Bronchial epithelial cell (primary cell): ENCODE measurements at places on chromosomes 2 and 18. TPM values are rescaled to one million over a fixed set of nuclear protein-coding genes. Genes with fewer than 3 reads are reported as not detected.

The PROKR1 gene
- total RNA-seq = not detected in 2 replicates

The GPAT2 gene
- total RNA-seq = 0.26 and 0.79 TPM in 2 replicates

The KIF5C gene
- total RNA-seq = not detected in 2 replicates

The TEKT4 gene
- total RNA-seq = not detected in 2 replicates

The DTNA gene
- total RNA-seq = 1.6 and 1.9 TPM in 2 replicates

The MYO5B gene
- 31.3 and 66.8 TPM in 2 replicates for total RNA-seq

The B4GALT6 gene
- 1.8 and 2.4 TPM in 2 replicates for total RNA-seq

The DRC1 gene
- total RNA-seq = 0.38 TPM in 1 of 2 replicates, not detected in the other

The POTEI gene
- total RNA-seq = not detected in 2 replicates

The HJURP gene
- total RNA-seq = under 0.01 and 0.13 TPM in 2 replicates

The LIPG gene
- total RNA-seq = 9.5 and 11.5 TPM in 2 replicates

The ZSWIM2 gene
- not detected in 2 replicates for total RNA-seq

DNA sequence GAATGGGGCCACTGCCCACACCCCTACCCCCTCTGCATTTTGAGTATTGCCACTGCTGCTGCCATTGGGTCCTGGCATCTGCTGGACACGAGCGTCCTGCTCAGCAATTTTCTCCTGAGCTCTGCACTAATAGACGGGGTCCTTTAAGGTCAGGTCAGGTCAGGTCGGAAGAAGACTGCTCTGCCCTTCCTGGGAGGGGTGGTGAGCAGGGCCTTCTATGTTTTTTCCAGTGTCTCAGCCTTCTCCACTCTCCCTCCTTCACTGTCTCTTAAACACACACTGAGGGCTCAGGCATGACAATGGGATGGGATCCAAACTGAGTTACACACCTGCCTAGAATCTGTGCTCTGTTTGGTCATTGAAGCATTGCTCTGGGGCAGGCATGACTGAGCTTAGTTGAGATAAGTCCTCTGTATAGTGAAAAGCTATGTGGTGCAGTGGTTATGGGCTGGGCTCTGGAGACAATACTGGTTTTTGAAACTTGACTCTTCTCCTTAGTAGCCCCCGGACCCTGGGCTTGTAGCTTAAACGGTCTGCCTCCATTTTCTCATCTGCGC, 10.6 kb downstream of the MYO1B start:
- DNase-seq = no peak

DNA sequence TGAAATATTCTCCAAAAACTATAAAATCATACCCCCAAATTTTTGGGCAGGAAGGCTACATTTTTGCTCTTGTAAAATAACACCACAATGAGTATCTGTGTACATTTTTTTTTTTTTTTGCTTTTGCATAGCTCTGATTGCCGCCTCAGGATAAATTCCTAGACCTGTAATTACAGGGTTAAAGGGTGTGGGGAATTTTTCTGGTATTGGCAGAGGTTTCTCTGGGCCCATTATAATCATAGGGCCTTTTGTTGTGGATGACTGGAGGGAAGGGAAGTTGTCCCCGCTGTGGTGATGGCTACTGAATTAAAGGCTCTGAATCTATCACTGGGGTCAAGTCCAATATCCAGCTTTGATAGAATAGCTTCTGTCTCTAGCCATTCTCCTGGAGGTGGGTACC, 26.6 kb downstream of the CCDC195 start:
- DNase-seq = no peak

GRCh38 chr2:10297959-10298531, 4.7 kb upstream of the HPCAL1 start:
- peak; percentile 89 for DNase-seq

DNA sequence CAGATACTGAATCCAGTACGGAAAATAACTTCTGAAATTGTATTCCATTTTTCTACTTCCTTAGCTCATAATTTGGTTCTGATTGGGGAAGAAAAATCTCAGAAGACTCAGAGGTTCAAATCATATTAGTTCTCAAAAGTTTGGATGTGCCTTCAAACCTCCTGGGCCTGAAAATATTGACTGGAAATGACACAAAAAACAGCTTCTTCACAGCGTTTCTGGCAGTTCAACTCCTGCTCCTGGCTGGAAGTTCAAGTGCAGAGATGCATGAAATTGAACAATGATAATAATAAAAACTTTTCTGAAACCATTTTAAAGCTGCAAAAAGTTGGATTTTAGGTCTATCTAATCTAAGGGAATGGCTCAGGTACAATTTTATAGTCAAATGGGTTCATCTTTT, 1459.9 kb upstream of the CELF4 start:
- DNase-seq = no peak

DNA sequence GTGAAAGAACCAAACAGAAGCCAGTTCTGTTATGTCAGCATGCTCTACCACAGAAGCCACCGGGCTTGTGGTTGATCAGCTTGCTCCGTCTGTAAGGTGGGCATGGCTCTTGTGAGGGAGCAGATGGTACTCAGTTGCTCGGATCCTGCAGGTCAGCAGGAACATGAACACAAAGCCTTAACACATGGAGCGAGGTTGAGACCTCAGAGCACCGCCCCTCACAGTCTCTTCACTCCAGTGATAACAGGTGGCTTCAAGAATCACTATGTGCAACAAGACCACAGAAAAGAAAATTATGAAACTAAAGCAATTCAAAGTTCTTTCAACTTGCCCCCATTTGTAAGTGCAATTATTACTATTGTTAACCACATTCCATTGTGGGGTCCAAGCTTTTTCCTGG, 72.1 kb downstream of the OSBPL6 start:
- no peak for DNase-seq

DNA sequence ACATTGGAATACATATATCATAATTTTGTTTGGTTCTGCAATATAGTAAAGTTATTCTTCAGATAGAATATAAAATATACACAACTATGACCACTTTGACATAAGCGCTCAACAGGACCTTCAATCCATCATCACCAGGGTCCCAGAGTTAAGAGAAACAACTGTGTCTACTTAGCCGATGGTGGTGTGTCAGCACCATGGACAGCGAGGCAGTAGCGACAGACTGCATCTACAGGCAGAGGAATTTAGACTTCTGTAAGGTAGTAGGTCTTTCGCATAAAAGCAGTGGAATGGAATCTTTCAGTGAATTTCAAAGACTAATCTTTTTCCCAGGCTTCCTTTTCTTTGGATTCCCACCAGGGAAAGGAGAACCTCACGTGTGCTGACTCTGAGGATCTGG, 20.5 kb upstream of the LRPPRC start:
- peak; percentile 42 for DNase-seq

GRCh38 chr2:70558195-70558808, 4.7 kb upstream of the TGFA start:
- no peak for DNase-seq

GRCh38 chr18:36314098-36314497, 16.6 kb downstream of the FHOD3 start:
- peak; percentile 59 for DNase-seq

- no peak for DNase-seq
These were observed 34.8 kb downstream of the COL5A2 start for GRCh38 chr2:189144700-189145211.

DNA sequence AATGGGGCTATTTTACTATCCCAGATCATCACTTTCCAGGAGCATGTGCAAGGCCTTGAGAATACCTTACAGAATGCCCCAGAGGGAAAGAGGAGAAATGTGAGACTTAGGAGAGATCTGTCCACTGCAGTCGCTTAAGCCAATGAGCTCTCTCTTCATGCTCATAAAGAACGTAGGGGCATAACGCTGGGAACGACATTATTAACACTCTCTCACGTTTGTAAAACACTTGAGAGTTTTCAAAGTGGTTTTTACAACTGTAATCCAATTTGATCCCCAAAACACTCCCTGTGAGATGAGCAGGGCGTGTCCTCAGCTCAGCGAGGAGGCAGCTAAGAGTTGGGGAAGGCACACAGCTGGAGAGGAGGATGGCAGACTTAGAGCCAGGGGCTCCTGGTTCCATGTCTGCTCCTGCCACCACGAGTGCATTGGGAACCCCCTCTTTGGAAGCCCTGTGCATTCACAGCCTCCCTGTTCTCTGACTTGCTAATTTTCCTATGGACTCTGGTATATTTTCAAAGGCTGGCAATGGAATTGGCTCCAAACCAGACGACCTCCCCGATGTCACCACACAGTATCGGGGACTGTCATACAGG, 97.4 kb downstream of the PLB1 start:
- DNase-seq = no peak

DNA sequence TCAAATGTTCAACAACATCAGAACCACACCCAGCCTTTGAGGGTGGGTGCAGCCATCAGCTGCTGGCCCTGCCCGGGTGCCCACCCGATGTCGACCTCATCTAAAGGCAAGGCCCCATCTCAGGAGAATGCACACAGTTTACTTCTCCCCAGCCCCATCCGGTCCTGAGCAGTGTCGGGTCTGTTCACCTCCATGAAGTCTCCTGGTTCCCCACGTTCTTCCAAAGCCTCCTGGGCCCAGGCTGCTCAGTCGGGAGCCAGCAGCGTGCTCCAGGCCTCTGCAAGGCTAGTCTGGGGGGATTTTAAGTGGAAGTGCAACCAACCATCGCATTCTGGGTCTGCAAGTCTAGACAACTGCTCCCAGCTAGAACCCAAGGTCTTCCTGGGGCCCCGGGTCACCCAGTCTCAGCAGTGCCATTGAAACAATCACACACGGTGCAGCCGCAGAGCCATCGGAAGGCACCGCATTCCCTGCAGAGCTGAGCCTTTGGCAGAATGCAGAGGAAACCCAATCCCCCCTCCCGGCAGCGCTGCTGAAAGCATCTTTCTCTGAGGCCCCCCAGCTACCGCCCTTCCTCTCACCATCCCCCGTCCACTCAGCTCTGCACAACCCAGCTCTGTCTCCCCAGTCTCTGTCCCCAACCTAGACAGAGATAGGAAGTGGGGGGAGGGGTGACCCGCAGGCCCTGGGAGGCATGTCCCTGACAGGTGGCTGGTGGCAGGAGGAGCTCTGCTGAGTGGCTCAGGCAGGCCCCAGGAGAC, 8.5 kb downstream of the ESPNL start:
- DNase-seq = no peak

- DNase-seq = peak; percentile 71
These were observed 160.4 kb upstream of the PID1 start for GRCh38 chr2:229431327-229431954.

- DNase-seq = peak; percentile 91
These were observed 1230.6 kb upstream of the CHAC2 start for GRCh38 chr2:52536929-52537460.

DNA sequence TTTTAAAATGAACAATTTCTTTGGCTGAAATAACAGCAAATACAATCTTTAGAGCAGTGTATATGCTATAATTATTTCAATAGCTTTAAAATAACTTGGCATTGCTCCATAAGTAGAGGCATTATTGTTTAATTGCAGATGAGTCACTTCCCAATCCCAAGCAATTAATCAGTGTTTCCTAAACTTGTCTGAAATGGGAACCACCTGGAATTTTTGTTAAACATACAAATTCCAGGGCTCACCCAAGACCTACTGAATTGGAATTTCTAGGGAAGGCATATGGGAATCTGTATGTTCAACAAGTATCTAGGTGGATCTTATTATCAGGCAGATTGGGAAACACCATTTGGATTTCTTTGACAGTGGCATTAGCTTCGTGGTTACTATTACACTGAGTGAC, 27.1 kb upstream of the FMNL2 start:
- peak; percentile 57 for DNase-seq

GRCh38 chr2:130850788-130851623, 14.3 kb downstream of the ARHGEF4 start:
- no peak for DNase-seq

DNA sequence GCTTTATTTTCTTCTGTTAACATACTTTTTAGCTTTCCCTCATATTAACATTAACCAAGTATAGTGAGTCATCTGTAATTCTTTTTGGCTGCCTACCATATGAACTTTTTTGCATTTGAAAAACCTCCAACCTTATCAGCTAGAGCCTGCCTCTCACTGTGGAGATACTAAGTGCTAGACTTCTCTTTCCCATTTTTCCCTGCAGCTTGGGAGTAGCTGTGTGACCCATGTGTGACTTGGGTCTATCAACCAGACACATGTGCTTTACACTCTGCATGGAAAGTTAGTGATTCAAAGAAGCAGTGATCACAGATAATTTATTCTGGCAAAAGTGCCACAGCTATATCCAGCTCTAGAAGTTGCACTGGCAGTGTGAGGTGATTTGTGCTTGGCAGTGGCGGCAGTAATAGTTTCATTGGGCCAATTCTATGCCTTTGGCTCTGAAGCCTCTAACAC, 36.3 kb downstream of the PREPL start:
- peak; percentile 14 for DNase-seq

DNA sequence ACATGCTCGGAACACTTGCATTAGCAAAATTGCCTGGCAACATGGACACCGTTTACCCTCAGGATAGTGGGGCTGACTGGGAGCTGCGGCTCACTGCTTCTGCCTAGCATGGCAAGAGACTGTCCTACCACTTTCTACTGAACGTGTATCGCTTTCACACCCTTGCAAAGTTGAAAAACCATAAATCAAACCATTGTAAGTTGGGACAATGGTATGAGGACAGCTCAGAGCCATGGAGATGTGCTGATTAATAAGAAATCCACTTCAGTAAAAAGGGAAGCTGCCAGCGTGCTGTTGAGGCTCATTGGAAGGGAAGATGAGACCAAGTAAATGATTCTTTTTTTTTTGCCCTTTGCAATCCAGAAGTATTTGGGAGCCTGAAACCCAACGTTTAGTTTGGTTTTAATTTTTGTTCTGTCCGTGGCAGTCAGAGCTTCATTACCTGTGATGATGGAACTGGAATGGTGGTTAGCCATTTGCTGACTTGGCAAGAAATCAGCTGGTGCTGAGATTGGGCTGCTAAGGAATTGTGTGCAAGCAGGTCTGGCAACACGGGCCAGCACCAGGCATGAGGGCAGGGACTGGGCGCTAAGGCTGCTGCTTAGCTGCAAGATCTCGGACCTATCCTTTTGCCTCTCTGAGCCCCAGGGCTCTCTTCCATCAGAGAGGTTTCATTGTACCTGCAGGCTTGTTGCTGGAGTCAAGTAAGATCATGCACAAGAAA, 75.5 kb upstream of the HS6ST1 start:
- DNase-seq = no peak

DNA sequence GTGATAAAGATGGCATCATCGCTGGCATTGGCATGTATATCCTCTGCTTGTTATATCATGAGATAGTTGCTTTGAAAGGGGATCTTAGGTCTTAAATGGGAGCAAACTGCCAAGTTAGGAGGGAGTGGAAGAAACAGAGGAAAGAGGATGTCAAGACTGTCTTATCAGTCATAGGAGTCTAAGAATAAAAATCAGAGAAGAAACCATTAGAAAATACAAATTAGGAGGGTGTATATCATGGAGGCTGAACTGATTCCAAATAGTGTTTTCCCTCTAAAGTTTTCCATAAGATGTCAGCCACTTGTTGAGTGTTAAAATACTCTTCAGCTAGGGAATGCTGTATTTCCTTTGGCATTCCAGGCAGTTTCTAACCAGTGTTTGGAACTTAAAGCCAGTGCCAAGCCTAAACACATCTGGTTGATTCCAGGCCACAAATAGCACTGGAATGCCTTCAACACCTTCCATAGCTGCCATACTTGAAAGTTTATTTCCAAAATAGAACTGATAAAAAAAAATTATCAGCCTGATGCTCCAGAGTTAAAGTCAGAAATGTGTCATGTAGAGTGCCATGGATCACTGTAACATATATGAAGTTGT, 129.4 kb downstream of the ZEB2 start:
- DNase-seq = no peak

GRCh38 chr2:76330865-76331264, 620.1 kb upstream of the GCFC2 start:
- DNase-seq = no peak
